ENCODE measurements at places on chromosomes 7 and 10. TPM values are rescaled to one million over a fixed set of nuclear protein-coding genes. Genes with fewer than 3 reads are reported as not detected.

The WNT2 gene
- total RNA-seq = 0.20 TPM

The ZWINT gene
- 5.7 TPM for total RNA-seq

The HOXA1 gene
- total RNA-seq = 0.52 TPM

The TSPAN12 gene
- 5.2 TPM for total RNA-seq

The LRMDA gene
- total RNA-seq = 1.0 TPM

The FOXI2 gene
- not detected for total RNA-seq

The NODAL gene
- not detected for total RNA-seq

The TMEM139 gene
- total RNA-seq = 0.23 TPM

The DDX21 gene
- total RNA-seq = 79.9 TPM

The PLXDC2 gene
- total RNA-seq = 12.7 TPM

The PRSS37 gene
- not detected for total RNA-seq

The RAMP3 gene
- total RNA-seq = not detected

The KIN gene
- total RNA-seq = 3.7 TPM

The INSYN2A gene
- 0.13 TPM for total RNA-seq

The EGFR gene
- total RNA-seq = 47.8 TPM

The HMX3 gene
- total RNA-seq = not detected

The STN1 gene
- total RNA-seq = 28.6 TPM

The IRF5 gene
- 0.13 TPM for total RNA-seq

The SPAG6 gene
- total RNA-seq = not detected

The FFAR4 gene
- total RNA-seq = not detected

The FAM25A gene
- total RNA-seq = not detected

The GPR158 gene
- 0.33 TPM for total RNA-seq

The FGFBP3 gene
- total RNA-seq = 0.36 TPM

The PIP gene
- total RNA-seq = not detected

The EMX2 gene
- total RNA-seq = not detected

The CTAGE4 gene
- 0.36 TPM for total RNA-seq

The NUPR2 gene
- not detected for total RNA-seq

The SLC35G1 gene
- 2.9 TPM for total RNA-seq

The ETV1 gene
- 33.4 TPM for total RNA-seq

The AKR1C2 gene
- 14.9 TPM for total RNA-seq

The TBATA gene
- not detected for total RNA-seq

The TBRG4 gene
- total RNA-seq = 70.1 TPM

The RET gene
- total RNA-seq = 0.23 TPM
